Anterior cingulate cortex (tissue), 58 donors: ENCODE measurements at places on chromosomes 7 and 10.
A peak's percentile ranks its signal among the peaks of the same experiment; 100 is the strongest.

DNA sequence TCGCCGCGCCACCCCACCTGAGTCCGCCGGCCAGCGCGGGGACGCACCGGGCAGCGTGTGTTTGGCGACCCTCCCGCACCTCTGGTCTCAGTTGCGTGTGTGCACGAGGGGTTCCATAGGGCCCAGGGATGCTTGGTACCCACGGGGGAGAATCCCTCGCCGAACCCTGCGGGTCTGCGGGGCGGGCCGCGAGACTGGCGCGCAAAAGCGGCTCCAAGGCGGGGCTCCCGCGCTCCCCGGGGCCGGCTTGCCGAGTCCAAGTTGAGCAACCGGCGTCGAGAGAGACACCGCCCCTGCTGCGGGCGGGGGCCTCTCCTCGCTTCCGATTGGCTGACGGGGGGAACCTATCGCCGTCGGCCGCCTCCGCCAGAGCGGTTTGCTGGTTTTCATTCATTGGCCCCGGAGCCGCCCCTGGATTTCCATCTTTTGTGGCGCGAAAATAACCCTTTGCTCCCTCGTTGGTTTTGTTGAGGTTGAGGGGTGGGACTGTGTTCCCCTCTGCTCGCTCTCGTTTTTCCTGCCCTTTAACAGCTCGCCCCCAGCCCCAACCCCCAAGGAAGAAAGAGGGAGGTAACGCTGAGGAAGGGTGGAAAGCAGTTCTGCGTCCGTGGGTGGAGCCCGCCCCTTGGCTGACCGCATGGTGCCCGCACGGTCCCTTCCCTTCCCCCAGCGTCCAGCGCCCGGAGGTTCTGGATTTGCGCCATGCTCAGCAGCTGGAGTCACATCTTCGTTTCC, 4.0 kb upstream of the IGF2BP3 start:
- no peak for DNase-seq

GRCh38 chr10:70786799-70787415, 1.7 kb upstream of the TBATA start:
- no peak for DNase-seq

GRCh38 chr10:77253147-77253545, 384.5 kb downstream of the KCNMA1 start:
- DNase-seq = no peak

DNA sequence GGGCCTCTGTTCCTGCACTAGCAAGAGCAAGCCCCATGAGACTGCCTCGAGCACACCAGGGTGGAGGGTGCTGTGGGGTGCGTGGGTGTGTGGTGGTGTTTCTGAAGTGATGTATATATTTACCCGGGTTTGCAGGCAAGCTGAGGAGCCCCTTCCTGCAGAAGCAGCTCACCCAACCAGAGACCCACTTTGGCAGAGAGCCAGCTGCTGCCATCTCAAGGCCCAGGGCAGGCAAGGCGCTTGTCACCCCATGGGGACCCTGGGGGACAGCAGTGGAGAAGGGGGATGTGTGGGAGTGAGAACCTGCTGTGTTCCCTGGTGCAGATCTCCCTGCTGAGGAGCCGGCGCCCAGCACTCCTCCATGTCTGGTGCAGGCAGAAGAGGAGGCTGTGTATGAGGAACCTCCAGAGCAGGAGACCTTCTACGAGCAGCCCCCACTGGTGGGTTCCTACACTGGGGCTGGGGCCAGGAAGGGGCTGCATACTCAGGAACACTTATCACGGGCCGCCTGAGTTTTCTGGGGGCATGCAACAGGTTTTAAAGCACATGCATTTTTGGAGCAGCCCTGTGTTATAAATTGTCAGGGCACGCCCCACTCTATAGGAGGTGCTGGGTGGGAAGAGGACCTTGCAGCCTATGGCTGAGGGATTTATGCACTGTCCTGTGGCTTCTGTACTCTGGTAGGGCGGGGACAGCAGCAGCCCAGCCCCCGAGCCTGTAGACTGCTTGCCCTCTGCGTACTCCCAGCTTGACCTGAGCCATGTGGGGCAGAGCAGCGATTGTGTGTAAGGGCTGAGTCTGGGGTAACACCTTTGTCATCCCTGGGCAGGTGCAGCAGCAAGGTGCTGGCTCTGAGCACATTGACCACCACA, 5.9 kb downstream of the PGAM2 start:
- DNase-seq = no peak

- no peak for DNase-seq
These were observed 100.2 kb upstream of the SORCS1 start for GRCh38 chr10:107264742-107265141.

DNA sequence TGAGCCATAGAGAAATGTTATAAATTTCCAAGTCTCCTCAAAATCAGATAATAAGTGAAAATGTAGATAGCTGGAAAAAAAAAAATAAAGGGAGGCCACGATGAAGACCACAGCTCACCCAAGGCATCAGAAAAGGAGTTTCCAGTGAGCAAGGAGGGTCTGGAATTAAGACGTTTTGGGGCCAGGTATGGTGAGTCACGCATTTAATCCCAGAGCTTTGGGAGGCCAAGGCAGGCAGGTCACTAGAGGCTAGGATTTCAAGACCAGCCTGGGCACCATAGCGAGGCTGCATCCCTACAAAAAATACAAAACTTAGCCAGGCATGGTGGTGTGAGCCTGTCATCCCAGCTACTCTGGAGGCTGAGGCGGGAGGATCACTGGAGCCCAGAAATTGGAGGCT, 65.5 kb downstream of the ASB13 start:
- DNase-seq = no peak

DNA sequence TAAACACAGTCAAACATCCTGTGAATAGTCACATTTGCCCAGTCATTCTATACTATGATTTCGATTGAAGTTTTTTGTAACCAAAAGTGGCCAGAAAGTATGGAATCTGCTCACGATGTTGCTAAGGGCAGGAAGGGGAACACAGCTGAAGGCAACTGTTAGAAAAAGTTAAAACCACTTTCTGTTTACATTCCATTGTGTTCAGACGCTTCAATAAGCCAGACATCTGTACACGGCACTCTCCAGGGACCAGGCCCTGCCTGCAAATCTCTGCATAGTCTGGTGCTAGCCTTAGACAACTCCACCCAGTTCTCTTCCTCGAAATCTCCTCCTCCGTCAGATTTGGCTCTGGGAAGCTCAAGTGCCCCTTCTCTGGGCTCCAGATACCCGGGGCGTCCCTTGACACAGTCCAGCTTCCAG, 17.1 kb upstream of the TMEM120A start:
- no peak for DNase-seq

GRCh38 chr10:129790715-129791446, 173.2 kb downstream of the EBF3 start:
- no peak for DNase-seq

DNA sequence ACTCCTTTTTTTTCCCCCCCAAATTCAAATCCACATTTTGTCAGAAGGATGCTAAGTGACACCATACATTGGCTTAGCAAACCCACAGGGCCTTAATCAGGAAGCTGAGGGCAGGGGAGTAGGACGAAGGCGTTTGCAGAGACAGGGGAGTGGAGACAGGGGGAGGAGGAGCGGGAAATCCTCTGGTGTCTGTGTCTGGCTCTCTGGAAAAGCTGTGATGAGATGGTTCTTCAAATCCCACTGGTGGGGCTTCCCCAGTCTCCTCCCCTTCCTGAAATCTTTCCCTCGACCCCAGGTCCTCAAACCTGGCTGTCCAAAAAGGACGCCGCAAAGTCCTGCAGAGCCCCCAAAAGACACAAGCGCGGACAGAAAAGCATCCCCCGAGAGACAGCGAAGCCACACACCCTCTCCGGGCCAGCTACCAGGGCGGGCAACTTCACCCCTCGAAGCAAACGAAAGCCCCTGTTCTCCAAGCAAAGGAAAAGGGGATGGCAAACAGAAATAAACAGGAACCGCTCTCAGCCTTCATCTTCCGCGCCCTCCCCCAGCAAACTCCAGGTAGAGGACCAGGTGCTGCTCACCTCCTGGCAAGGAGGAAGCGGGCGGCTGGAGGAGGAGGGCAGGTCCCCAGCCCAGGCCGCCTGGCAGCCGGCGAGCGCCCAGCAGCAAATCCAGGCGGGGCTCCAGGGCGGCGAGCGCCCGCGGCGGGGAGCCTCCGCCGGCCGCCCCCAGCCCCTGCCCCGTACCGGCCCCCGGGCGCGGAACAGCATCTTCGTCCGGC, 520 bp downstream of the ELAPOR2 start:
- peak; percentile 6 for DNase-seq

- DNase-seq = no peak
These were observed 11.5 kb upstream of the MICU1 start for GRCh38 chr10:72637398-72637857.

DNA sequence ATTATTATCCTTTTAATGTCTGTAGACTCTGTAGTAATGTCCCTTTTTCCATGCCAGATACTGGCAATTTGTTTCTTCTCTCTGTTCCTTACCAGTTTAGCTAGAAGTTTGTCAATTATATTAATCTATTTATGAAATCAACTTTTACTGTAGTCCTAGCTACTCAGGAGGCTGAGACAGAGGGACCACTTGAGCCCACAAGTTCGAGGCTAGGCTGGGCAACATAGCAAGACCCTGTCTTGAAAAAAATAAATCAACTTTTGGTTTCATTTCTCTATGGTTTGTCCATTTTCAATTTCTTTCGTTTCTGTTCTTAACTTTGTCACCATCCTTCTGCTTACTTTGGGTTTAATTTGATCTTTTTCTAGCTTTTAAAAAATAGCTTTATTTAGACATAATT, 42.5 kb upstream of the PLA2G12B start:
- no peak for DNase-seq

DNA sequence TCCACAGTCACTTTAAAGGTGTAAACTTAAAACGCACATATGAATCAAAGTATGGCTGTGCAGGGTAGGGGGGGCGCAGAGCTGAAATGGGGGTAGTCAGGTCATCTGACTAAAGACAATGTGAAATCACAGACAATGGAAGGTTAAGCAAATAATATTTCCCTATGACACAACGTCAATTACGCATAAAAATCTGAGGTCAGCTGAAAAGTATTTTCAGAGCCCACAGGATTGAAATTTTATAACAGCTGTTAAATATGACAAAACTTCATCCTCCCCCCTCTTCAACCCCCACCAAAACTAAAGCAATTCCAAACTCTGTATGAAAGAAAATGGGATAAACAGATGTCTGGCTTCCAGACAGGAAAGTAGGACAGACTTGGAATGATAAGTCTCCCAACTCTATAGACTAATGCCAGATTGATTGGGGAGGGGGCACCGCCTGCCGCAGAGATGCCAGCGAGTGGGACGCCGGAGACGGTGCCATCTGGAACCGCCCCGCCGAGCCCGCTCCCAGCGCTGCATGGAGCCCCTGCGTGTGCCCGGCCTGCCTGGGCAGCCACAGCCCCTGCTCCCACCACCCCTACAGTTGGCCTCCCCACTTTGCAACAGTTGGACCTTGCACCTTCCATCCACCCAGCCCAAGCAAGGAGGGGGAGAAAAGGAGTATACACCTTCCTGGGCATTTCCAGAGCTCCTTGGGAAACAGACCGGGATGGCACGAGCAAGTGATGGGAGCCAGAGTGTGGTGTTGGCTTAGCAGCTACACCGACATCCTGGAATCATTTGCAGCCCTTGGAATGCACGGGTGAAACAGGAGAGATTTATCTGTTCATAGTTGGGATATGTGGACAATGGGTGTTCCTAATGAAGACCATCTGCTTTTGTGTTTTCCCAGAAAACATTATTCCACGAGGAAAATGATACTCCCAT, 10.7 kb downstream of the EBF3 start:
- no peak for DNase-seq

GRCh38 chr10:107056182-107056581, 108.3 kb downstream of the SORCS1 start:
- DNase-seq = no peak

DNA sequence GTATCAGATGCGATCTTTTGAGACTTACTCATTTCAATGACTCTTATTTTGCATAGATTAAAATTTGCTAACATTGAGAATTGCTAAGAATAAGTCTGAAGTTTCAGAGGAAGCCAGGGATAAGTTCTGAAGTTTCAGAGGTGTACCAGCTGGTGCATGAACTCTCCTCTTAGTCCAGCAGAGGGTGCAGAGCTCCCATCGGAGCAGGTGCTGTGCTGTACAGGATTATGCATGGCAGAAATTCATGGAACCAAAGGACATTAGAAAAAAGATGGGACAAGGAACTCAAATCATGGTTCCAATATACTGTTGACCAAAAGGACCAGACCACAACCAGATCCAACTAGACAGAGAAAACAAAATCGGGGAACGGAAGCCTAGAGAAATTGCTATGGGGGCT, 41.9 kb downstream of the MGAM2 start:
- DNase-seq = no peak

DNA sequence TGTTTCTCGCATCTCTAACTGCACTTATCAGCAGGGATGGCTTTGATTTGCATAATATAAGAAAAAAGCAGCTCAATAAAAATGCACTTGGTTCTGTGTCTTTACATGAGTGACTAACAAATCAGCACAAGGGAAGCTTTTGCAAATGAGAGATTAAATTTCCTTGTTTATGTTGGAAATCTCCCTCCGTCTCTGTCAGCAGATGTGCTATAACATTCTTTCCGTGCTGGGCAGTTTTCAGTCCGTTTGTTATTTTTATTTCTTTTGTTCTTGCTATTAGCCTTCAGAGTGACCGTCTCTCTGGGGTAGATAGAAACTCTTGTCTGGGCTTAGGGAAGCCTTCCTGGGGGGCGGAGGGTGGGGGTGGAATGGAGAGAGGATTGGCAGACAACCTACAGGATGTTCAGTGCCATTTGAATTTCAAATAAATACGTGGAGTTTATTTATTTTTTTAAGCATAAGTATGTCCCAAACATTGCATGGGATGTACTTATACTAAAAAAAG, 96.0 kb downstream of the GATA3 start:
- no peak for DNase-seq

- DNase-seq = no peak
These were observed at the start of gene FAM180A for GRCh38 chr7:135748770-135749169. FAM180A (minus strand) TSS chr7:135748813; CDS start chr7:135748580, 233 bp downstream.

GRCh38 chr7:135856356-135857144, 107.9 kb upstream of the FAM180A start:
- no peak for DNase-seq

- no peak for DNase-seq
These were observed 138.1 kb upstream of the BTBD16 start for GRCh38 chr10:122132882-122133565.

GRCh38 chr10:13272164-13272571, 27.7 kb downstream of the PHYH start:
- peak; percentile 20 for DNase-seq

- DNase-seq = no peak
These were observed 130.7 kb upstream of the KMT2E start for GRCh38 chr7:104883248-104883717.

DNA sequence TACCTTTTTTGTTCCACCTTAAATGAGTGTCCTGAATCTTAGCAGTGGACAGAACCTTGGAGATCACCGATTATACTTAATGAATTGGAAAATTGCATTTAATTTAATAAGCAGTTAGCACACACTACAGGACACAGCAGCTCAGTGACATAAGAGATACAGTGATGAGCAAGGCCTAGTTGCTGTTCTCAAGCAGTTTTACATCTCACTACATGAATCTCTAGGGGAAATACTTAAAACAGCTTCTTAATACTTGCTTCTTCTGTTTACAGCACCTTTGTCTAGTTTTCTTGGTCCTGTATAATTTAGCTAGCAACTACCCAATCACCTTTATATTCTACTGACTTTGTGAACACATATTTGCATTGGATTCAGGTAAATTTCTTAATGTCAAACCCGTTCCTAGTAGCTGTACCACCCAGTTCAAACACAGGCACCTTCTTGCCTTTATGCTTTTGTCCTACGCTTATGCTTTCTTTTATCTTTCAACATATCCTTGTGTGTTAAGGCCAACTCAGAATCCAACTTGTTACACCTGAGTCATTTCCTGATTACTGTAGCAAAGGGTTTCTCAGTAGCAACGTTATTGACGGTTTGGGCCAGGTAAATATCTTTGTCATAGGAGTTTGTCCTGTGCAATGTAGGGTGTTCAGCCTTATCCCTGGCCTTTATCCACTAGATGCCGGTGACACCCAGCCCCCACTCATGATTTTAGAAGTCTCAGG, 1.8 kb downstream of the STAM start:
- DNase-seq = no peak
